ENCODE measurements at places on chromosomes 4 and X. TPM values are rescaled to one million over a fixed set of nuclear protein-coding genes. Genes with fewer than 3 reads are reported as not detected.

GRCh38 chrX:48532161-48532560 lies 7.4 kb upstream of the TBC1D25 start:
- DNase-seq = no peak

- DNase-seq = no peak
These were observed 227.6 kb downstream of the GALNTL6 start for GRCh38 chr4:172040766-172041165.

DNA sequence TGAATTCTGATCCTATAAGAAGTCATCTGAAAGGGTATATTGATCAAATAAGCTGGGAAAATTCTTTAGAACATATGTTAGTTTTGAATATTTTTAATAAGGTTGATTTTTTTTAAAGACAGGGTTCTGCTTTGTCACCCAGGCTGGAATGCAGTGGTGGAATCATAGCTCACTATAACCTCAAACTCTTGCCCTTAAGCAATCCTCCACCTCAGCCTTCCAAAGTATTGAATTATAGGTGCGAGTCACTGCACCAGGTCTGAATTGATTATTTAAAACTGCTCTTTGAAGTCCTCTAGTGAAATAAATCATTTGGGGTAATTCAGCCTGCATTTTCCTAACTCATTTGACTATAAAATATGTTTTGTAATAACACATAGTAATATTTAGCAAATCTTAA lies 812.3 kb downstream of the PDHA2 start:
- DNase-seq = no peak

Gene UBE2A
- total RNA-seq = 34.2 TPM

GRCh38 chr4:141473026-141473540 lies 163.3 kb upstream of the IL15 start:
- no peak for DNase-seq

Gene PRSS12
- 24.0 TPM for total RNA-seq

Gene PPP4R3C
- total RNA-seq = not detected

- DNase-seq = no peak
These were observed 324.9 kb downstream of the NAF1 start for GRCh38 chr4:162841753-162842152.

Gene UTP14A
- total RNA-seq = 21.0 TPM

GRCh38 chrX:136209016-136209738 lies 42.0 kb downstream of the MAP7D3 start:
- DNase-seq = no peak

GRCh38 chr4:79585330-79585729 lies 177.3 kb upstream of the GK2 start:
- no peak for DNase-seq

DNA sequence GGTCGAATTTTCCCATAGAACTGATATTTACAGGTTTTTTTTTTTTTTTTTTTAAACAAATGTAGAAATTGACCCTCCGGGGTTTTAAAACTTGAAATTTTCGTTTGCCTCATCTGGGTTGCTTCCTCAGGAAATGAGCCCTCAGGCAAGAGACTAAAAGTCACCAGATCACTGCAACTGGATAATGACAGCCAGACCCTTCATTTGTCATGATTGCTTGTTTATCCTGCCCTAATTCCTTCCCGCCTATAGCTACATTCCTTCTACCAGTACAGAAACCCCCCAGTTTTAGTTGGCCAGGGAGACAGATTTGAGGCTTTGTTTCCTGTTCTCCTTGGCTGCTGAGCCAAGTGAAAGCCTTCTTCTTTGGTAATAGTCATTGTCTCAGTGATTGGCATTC lies 44.0 kb upstream of the IGFBP7 start:
- no peak for DNase-seq

GRCh38 chrX:69664693-69665092 lies 48.8 kb downstream of the EDA start:
- no peak for DNase-seq

DNA sequence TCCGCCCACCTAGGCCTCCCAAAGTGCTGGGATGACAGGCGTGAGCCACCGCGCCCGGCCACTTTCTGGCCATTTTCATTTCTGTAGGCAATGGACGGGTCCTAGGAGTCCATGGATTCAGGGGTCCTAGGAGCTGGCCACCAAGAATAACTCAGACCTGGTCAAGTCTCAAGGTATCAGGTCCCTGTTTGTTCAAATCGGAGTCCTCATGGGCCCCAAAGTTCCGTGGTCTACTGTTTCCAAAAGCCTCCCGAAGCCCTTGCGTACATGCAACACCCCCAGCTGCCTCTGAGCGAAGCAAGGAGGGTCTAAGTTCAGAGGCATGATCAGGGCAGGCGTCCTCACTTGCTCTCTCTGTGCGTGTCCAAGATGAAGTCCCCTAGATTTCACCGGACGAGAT lies 30.1 kb downstream of the P2RY8 start:
- no peak for DNase-seq

- no peak for DNase-seq
These were observed 348.9 kb upstream of the FTHL17 start for GRCh38 chrX:31420711-31421151.

DNA sequence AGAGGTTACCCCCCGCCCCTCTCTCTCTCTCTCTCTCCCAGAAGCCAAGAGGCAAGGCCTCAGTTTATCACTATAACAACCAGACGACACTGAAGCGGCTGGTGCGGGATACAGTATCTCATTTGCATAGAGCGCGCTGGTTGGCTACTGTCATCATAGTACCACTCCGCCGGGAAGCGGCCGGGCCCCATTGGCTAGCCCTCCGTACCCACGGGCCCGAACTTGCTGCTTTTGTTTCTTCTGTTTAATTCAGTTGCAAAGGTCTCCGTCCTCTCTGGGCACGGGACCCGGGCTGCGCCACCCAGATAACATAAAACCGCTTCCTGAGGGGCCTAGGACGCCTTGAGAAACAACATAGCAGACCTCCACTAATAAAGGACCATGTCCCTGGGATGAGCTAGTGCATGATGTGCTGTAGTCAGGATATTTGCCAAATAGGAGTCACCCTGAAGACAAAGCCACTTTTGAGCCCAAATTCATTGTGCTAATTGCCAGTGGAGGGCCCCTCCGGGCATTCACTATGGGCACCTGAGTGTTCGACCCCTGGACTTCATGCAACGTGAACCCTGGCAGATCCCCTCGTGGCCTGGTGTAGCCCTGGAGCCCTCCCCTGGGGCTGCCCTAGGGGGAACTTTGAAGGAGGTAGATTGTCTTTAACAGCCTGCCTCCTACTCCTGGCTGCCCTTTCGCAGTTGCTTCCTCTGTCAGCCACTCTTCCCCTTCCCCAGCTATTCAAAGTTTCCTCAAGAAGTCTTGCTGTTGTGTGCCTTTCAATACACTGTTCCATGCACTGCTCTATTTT lies at the start of gene PCYT1B:
Gene PCYT1B, minus strand, starts transcription at position 91 of the 802 bp plus-strand sequence. CDS start 242 bp downstream, outside the sequence.
- DNase-seq = peak; percentile 91

- peak; percentile 14 for DNase-seq
These were observed 184.1 kb downstream of the DCHS2 start for GRCh38 chr4:154307451-154307850.

Gene SPATA4
- not detected for total RNA-seq

DNA sequence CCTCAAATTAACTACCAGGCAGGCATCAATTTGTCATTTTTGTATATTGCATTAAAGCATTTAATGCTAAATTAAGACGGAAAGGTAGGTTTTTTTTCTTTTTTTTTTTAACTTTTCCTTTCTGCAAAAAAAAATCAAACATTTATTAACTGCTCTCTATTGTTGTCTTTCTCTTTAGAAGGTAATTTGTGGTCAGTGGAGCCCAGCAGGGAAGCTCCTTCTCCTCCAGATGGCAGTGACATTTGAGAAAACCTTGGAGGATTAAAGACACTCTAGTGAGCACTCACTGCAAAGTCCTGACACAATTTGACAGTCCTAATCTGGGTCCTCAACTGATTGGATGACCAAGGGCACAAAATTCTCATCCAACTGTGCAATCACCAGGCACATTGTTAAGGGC lies 102.4 kb downstream of the SLIT2 start:
- no peak for DNase-seq

GRCh38 chr4:126526335-126526734 lies 1106.4 kb upstream of the INTU start:
- no peak for DNase-seq

DNA sequence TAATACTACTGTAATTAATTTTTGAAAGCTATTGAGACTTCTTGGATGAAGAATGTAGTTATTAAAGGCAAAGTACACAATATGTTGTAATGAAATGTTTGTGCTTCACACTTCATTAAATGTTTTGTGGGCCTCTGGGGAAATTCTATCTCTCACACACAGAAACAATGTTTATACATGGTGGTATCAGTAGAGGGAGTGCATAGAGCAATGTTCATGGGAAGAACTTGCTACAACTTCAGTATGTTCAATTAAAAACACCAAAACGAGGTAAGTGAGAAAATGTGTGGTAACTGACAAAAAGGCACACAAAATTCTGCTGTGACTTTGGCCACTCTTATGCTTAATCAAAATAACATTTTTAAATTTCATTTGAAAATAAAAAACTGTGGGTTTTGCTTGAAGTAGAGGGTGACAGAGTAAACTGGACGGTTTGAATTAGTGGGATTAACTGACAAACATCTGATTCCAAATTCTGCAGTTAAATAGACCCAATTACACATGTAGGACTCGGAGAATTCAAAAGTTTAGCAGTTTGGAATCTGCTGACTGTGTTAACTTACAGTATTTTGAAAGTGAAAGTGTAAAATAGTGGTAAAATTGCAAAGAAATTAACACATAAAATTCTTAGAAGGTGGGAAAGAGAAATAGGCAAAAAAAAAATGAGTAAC lies 111.4 kb upstream of the TTC29 start:
- DNase-seq = no peak

Measured in tongue (tissue), 3 donors.